ENCODE measurements at places on chromosomes 4 and X.

- DNase-seq: no peak
These were observed 129.2 kb upstream of the MSX1 start for GRCh38 chr4:4730249-4730648.

DNA sequence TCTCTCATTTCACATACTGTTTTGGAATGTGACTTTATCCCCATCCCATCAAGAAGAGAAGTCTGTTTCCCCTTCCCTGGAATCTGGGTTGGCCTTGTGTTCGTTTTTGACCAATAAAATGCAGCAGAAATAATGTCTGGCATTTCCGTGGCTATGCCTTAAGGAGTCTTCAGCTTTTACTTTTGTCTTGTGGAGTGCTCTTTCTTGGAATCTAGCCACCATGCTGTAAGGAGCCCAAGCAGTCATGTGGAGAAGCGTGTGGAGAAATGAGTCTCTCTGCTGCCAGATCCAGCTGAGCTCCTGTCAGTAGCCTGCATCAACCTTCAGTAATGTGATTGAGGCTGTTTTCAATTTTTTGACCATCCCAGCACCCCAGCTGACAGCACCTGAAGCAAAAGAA is 84.4 kb upstream of the ARMCX2 start:
- no peak for DNase-seq

DNA sequence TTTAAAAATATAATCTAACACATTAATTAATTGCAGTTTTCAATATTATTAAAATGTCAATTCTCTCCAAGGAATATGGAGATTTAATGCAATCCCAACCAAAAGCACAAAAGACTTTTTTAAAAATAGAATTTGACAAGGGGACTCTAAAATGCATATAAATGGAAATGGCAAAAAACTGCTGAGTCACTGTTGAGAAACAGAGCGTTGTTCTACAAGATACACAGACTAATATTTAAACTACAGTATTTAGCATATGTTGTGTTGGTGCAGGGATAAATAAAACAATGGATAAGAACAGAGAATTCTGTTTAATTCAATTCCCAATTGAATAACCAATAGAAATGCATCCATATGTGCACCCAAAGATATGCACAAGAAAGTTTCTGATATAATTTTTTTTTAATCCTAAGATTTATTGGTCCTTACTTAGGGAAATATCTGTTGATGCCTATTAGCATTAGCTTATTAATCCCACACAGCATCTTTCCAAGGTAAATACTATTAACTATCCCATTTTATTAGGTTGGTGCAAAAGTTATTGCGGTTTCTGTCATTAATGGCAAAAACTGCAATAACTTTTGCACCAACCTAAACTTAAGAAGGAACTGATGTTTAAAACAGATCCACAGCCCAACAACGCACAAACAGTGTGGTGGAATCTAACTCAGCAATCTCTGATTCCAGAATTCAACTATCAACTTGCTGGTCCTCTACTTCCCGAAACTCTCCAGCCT is 86.8 kb upstream of the VEGFC start:
- DNase-seq: no peak

- no peak for DNase-seq
These were observed 23.2 kb upstream of the AASDH start for GRCh38 chr4:56410247-56411062.

DNA sequence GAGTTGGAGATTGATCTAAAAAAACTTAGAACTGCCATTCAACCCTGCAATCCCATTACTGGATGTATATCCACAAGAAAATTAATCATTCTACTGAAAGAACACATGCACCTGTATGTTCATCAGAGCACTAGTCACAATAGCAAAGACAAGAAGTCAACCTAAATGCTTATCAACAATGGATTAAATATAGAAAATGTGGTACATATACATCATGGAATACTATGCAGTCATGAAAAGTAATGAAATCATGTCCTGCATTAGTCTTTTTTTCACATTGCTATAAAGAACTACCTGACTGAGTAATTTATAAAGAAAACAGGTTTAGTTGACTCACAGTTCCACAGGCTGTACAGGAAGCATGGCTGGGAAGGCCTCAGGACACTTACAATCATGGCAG is 850.5 kb downstream of the TECRL start:
- no peak for DNase-seq

- no peak for DNase-seq
These were observed 6.3 kb downstream of the DCHS2 start for GRCh38 chr4:154485127-154485773.

GRCh38 chr4:147899512-147899911 is 167.6 kb downstream of the ARHGAP10 start:
- DNase-seq: no peak

GRCh38 chr4:36824682-36825081 is 419.9 kb upstream of the NWD2 start:
- no peak for DNase-seq

GRCh38 chrX:49206543-49206942 is 6.5 kb upstream of the SYP start:
- no peak for DNase-seq

Measured in activated CD4-positive, alpha-beta T cell treated with anti-CD3 and anti-CD28 coated beads, Interleukin-2, amount 50 U/mL, for 24 hours (primary cell).